Airway epithelial cell (primary cell): ENCODE measurements at places on chromosomes 7 and 10. TPM values are rescaled to one million over a fixed set of nuclear protein-coding genes. Genes with fewer than 3 reads are reported as not detected.

CRYGN gene
- total RNA-seq: not detected in 2 replicates

GIMAP6 gene
- total RNA-seq: not detected in 2 replicates

CDK14 gene
- total RNA-seq: 5.5 and 5.7 TPM in 2 replicates

PPP1R17 gene
- not detected in 2 replicates for total RNA-seq

RP9 gene
- total RNA-seq: 8.6 and 10.5 TPM in 2 replicates

TEX36 gene
- not detected in 2 replicates for total RNA-seq

HGF gene
- 0.23 and 0.49 TPM in 2 replicates for total RNA-seq

MRPS17 gene
- total RNA-seq: 11.1 and 16.0 TPM in 2 replicates
